ENCODE measurements at places on chromosomes 7 and 10. TPM values are rescaled to one million over a fixed set of nuclear protein-coding genes. Genes with fewer than 3 reads are reported as not detected.

Gene IL6
- total RNA-seq, result 0.92 TPM

Gene SFTPA2
- total RNA-seq, result not detected

Gene WNT8B
- 0.10 TPM for total RNA-seq

DNA sequence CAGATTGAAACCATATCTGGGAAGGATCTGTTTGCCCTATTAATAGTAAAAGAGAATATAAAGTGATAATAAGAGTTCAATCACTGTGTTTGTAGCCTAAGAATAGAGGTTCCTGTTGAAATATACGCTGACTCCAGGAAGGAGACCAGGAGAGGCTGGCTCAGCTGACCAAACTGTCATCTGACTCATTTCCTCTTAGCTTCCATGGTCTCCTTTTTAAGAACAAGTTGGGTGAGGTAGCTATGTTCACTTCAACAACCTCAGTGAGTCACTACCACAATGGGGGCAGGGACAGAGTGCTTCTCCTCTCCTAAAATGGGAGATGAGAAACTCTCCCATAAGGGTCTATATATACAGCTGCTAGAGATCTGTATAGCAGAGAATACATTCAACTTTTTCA lies 543.3 kb downstream of the CALN1 start:
- no peaks in the 10 kb centered on the region for H3K36me3 ChIP-seq
- H3K27ac ChIP-seq, result no peak overlapping the region
- no peak overlapping the region for H3K4me3 ChIP-seq
- H3K4me1 ChIP-seq, result no peaks in the 10 kb centered on the region

- no peaks in the 10 kb centered on the region for H3K27me3 ChIP-seq
- H3K27ac ChIP-seq, result no peak overlapping the region
- H3K4me1 ChIP-seq, result no peaks in the 10 kb centered on the region
- no peak for DNase-seq
- H3K4me3 ChIP-seq, result no peak overlapping the region
Measured at GRCh38 chr7:41063116-41063515, 639.8 kb downstream of the INHBA start.

DNA sequence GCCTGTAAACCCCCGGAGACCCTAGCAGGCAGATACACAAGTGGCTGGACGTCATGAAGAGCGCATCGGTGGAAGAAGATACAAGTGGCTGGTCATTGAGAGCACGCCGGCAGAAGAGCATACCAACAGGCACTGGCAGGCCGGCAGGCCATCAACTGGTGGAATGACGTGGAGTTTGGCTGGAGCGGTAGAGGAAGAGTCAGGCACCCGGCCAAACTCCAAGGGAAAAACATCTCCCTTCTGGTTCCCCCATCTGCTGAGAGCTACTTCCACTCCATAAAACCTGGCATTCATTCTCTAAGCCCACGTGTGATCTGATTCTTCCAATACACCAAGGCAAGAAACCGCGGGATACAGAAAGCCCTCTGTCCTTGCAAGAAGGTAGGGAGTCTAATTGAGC lies 113.4 kb upstream of the NPSR1 start:
- no peaks in the 10 kb centered on the region for H3K27me3 ChIP-seq
- DNase-seq, result no peak
- no peak overlapping the region for H3K27ac ChIP-seq
- H3K4me3 ChIP-seq, result no peak overlapping the region

- H3K4me1 ChIP-seq, result peaks cover 39% of the 10 kb centered on the region
- no peak overlapping the region for H3K27ac ChIP-seq
Measured at GRCh38 chr10:17222329-17222728, 5.7 kb upstream of the VIM start.

- H3K36me3 ChIP-seq, result no peaks in the 10 kb centered on the region
- peaks cover 5% of the 10 kb centered on the region for H3K27me3 ChIP-seq
- no peak overlapping the region for H3K4me3 ChIP-seq
- H3K27ac ChIP-seq, result no peak overlapping the region
- no peaks in the 10 kb centered on the region for H3K4me1 ChIP-seq
Measured at GRCh38 chr7:95715274-95715673, 57.1 kb upstream of the DYNC1I1 start.

All from activated CD4-positive, alpha-beta T cell treated with anti-CD3 and anti-CD28 coated beads, Interleukin-2, amount 10 ng/mL, durations not matched to agents 7 days and 5 days (primary cell).